ENCODE measurements at places on chromosomes 5 and 9.

GRCh38 chr5:73419465-73420390 is 28.8 kb downstream of the FOXD1 start:
- no peak for DNase-seq

DNA sequence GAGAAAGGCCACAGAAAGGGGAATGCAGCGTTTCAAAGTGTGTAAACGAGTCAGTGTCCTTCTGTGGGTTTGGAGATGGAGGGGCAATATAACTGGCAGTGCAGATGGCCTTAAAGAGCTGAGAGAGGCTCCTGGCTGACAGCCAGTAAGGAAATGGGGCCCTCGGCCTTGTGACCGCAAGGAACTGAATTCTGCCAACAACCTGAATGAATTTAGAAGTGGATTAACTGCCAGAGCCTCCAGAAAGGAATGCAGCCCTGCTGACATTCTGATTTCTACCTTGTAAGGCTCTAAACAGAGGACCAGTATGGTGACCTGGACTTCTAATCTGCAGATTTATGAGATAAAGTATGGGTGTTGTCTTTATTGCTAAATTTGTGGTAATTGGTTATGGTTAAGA is 17.5 kb upstream of the NREP start:
- no peak for DNase-seq

- DNase-seq: no peak
These were observed 98.0 kb upstream of the SARDH start for GRCh38 chr9:133836001-133836758.

GRCh38 chr9:131640438-131641137 is 95.3 kb downstream of the PRRT1B start:
- no peak for DNase-seq

- DNase-seq: no peak
These were observed 57.8 kb upstream of the LHFPL2 start for GRCh38 chr5:78706381-78706780.

DNA sequence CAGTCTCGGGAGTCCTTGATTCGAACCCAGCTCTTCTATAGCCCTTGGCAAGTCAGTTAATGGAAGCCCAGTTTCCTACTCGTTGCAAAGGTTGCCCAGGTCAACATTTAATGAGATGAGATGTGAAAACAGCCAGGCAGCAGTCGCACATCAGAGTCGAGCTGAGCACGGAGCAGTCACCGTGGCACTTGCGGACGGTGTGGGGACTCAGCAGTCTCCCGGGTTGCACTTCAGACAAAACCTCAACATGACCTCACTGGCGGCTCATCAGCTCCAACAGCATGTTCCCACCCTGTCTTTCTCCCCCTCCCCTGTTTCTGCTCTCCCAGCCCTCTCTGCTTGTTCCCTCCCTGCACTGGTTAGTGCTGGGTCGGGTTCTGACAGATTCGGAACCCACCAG is 35.8 kb downstream of the UBE2QL1 start:
- no peak for DNase-seq

- DNase-seq: no peak
These were observed 40.6 kb downstream of the ZNF883 start for GRCh38 chr9:112971415-112971814.

DNA sequence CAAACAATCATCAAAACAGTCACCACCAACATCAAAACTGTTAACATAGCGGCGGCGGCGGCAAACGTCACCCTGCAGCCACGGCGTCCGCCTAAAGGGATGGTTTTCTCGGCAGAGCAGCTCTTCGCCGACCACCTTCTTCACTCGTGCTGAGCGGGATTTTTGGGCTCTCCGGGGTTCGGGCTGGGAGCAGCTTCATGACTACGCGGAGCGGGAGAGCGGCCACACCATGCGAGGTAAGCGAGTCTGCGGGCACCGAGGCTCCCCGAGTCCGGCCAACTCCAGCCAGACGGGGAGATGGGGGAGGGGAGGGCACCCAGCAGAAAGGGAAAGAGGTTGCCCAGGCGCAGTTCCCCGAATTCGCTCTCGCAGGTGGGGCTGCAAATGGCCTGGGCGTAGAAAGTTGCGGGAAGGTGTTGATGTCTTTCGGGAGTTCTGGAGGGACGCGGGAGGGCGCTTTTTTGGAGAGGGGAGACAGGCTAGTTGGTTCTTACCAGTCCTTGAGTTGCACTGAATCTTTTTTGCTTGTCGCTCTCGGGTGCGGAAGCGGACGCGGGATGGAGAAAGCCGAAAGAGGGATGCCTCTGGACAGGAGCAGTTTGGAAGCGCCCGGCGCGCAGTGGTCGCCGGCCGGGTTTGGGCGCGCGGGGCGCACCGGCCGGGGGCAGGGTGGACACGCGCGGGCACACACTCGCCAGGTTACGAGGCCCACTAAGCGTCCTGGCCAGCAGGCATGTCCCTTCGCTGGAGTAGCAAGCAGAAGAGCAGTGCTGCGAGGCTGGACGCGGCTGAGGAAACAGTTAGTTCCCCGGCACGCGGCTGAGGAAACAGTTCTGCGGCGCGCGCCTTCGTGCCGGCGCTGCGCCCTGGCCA is 849 bp downstream of the RORB start:
- no peak for DNase-seq

DNA sequence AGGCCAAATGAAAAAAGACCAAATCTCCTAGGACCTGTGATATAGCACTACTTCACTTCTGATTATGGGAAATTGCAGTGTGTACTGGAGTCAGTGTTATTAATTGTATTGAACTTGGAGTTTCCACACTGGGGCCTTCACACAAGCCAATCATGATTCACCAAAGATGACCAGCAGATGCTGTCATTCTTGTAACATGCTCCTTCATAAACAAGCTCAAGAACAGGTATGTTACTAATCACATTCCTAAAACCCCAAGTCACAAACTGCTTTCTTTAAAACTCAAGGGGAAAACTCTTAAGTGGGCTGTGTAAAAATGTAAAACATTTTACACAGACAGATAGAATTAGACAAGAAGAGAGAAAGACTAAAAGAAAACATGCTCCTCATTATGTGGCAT is 5.6 kb downstream of the KLHL3 start:
- no peak for DNase-seq

Measured in activated CD4-positive, CD25-positive, alpha-beta regulatory T cell treated with anti-CD3 and anti-CD28 coated beads, Interleukin-2, amount 50 U/mL, for 16 hours (primary cell).